ENCODE measurements at places on chromosomes 12 and 14. TPM values are rescaled to one million over a fixed set of nuclear protein-coding genes. Genes with fewer than 3 reads are reported as not detected.

GRCh38 chr12:43842259-43842658 lies 6.4 kb downstream of the TMEM117 start:
- DNase-seq, result no peak

- no peak for DNase-seq
Observed at GRCh38 chr12:22668441-22668840, 43.5 kb downstream of the ETNK1 start.

DNA sequence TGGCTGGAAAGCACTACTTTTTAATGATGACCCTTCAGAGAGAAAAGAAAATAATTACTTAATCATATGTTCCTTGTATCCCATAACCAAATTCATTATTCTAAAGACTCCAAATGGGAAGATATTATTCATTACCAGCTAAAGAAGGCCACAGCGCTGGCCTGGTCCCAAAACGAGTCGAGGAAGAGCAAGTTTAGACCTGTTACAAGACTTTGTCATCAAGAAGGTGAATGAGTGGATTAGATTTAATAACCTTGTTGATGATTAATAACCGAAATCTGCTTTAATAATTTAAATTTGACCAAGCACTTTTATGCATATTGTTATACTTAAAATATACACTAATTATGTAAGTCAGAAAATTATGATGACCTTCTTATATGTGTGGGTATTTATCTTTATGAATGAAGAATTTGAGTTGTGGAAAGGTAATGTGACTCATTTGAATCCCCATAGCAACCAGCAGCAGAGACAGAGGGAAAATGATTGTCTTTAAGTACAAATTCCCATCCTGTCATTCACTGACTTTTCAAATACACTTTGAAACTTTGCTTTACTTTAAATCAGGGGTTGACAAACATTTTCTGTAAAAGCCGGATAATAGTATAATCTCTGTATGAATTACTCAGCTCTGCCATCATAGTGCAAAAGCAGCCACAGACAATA lies 200.3 kb upstream of the NPAS3 start:
- no peak for DNase-seq

DNA sequence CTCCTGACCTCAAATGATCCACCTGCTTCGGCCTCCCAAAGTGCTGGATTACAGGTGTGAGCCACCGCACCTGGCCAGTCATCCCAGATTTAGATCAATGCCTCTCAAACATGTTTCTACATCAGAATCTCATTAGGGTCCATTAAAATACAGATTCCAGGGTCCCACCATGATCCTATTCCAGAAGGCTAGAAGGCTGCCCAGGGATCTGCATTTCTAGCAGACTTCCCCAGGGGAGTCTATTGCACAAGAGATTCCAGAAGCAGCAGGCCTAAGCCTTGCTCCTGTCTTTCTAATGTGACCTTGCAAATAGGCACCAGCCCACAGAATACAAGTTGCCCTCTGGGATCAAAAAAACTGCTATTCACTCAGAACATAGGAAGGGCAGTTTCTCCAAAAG lies 81.5 kb downstream of the SCARB1 start:
- no peak for DNase-seq

The SYCP3 gene
- not detected for total RNA-seq

The ARL6IP4 gene
- 130 TPM for total RNA-seq

DNA sequence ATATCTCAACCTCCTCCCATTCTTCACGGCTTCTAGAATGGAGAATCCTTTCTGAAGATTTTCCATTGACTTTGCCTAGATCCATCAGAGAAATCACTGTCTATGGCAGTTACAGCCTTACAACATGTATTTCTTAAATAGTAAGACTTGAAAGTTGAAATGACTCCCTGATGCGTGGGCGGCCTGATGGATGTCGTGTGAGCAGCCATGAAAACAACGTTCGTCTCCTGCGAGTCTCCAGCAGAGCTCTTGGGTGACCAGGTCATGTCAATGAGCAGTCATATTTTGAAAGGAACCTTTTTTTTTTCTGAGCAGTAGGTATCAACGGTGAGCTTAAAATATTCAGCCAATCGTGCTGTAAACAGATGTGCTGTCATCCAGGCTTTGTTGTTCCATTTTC lies 139.9 kb upstream of the C14orf180 start:
- no peak for DNase-seq

The SLC38A6 gene
- total RNA-seq, result 18.3 TPM

GRCh38 chr12:25692115-25693035 lies 139.3 kb upstream of the LMNTD1 start:
- DNase-seq, result no peak

GRCh38 chr14:97021001-97021400 lies 223.8 kb downstream of the VRK1 start:
- DNase-seq, result no peak

The C12orf60 gene
- total RNA-seq, result 0.99 TPM

DNA sequence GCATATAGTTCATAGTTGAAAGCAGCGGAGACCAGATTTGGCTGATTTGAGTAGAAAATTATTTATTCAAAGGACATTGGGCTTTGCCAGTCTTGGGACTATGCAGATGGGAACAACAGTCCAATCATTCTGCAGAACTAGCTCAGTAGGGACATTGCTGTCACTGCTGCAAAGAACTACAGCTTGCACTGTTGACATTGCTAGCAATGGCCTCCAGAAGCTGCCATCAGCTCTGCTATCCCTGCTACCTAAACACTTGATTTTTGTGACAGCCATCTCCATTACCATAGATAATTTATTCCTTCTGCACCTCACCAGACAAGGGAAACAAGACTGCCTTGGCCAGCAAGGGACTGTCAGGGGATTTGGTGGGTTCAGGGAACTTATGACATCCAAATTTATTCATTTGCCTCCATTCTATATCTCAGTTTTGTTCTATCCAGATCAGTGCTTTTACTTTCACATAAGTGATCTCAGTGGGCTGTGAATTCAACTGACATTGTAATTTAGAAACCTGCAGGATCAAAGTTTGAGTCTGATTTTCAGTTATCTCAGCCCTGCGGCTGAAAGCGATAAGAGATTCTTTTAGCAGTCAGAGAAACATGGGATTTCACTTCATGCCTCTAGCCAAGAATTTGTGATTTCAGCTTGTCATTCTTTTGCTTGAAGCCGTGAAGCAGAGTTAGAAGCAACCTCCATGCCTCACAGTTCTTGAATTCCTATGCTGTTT lies 136.7 kb upstream of the FBXO33 start:
- no peak for DNase-seq

- no peak for DNase-seq
Observed at GRCh38 chr14:77271113-77271710, at the start of gene NGB. NGB (minus strand) TSS chr14:77271206; CDS start chr14:77270937, 269 bp downstream.

DNA sequence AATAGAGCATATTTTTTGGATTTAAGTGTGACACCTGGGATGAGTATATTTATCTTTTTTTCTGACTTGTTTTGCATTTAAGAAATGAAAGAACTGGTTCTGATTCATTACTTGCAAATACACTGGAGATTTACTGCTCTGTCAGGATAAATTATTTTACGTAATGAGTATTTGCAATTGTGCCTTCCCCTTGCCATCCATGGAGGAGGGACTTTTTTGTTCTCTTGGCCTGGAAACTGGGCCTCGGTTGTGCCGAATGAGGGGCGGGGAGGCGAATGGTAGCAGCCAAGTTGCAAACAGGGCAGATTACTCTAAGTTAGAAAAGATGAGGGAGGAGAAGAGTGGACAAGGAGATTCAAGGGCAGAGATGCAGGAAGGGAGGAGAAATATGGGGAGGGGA lies 308.7 kb downstream of the ATP23 start:
- no peak for DNase-seq

DNA sequence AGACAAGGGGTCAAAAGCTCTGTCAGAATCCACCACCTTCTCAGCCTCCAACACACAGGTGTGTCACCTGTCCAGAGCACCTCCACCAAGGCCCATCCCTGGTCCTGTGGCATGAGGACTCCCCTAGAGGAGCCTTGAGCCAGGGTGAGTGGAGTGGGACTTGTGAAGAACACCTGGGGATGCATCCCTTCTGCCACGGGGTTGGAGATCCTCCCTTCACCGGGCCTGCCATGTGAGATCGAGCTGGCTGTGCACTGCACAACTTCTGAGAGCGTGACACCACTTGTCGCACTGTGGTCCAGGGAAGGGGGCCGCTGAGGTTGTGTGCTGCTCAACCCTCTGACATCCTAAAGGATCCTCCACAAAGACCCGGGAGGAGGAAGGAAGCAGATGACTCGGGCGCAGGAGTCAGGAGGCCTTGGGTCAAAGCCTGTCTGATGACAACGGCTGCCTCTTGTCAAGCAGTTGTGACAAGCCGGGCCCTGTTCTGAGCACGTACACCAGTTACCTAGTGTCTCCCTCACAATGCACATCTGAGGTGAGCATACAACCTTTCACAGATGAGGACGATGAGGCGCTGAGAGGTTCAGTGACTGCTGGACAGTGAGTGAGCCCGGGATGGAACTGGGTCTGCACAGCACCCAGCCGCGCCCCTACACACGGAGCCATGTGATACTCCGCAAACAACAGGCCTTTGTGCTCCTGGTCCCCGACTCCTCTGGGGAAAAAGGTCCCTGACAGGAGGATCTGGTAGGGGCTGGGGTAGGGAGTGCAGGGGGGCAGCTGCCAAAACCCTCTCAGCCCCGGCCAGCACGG lies 35.6 kb downstream of the CHGA start:
- no peak for DNase-seq

The MAP1LC3B2 gene
- total RNA-seq, result not detected

The FAM222A gene
- 0.73 TPM for total RNA-seq

DNA sequence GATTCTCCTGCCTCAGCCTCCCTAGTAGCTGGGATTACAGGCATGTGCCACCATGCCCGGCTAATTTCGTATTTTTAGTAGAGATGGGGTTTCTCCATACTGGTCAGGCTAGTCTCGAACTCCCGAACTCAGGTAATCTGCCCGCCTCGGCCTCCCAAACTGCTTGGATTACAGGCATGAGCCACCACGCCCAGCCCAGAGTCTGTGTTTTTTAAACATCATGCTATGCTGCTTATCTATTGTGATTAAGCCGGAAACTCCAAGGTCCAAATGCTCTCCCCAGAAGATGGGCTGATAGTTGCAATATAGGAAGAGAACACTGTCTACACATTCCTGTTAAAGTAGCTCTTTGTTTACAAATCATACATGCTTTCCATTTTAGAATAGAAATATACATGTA lies 30.5 kb upstream of the MAX start:
- no peak for DNase-seq

DNA sequence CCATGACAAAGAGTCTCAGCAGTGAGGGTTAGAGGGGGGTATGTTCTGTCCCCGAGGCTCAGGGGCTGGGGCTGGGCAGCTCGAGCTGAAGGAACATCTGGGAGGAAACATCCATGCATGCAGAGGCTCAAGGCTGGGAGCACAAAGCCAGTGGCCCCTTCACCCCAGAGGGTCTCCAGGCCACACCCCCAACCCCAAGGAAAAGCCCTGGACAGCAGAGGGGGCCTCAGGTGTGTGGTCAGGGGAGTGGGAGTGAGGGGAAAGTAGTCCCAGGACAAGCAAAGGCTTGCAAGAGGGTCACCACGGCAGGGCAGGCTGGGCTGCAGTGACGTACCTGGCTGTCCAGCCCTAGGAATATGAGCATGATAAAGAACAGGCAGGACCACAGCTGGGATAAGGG lies 17.5 kb downstream of the SLC6A12 start:
- no peak for DNase-seq

DNA sequence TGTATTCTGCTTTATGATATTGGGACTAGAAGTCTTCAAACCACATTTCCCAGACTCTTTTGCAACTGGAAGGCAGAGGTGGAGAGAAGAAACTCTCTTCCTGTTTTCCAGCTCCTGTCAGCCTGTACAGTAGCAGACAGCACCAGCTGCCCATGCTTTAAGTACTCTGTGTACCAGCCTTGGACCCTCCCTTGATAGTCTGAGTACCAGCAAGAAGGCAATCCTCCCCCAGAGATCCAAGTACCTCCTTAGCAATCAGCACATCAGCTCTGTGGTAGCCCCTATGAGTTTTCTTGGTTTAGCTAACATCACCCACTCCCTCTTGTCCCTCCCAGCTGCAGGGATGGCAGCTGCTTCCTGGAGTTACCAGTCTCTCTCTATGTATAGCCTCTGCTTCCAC lies 56.3 kb downstream of the STXBP6 start:
- DNase-seq, result no peak

GRCh38 chr14:67429510-67430205 lies 17.7 kb upstream of the PLEK2 start:
- DNase-seq, result no peak

- no peak for DNase-seq
Observed at GRCh38 chr14:63012171-63012570, 33.1 kb downstream of the KCNH5 start.

The DLK1 gene
- total RNA-seq, result 0.39 TPM

DNA sequence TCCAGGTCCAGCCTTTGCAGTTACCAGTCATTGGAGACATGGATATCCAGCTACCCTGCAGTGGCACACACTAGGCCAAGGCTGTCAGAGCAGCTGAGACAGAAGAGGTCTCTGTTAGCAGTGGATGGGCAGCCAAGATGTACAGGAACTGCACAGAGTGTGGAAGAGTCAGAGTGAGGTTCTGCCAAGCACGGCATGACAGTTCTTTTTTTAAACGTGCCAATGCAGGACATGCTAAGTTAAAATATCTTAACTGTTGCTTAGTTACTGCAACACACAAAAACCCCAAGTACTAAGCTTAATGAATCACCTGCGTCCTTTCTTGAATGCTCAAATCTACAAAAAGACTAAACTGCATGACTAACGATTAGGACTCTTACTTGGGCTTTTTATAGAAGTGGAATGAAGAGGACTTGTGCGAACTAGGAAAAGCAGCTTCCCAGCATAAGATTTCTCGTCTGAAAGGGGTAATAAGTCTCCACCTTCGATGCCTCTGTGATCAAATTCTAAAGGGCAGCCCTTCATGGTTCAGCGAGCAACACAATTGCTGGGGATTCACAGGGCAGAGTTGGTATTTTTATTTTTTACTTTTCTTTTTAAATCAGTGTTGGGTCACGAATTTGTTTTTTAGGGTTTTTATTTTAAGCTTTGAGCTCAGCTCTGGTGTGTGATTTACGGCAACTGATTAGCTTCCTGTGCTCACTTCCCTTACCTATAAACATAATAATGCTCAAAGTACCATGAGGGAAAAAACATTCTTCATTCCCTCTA lies 20.6 kb downstream of the MAPK1IP1L start:
- DNase-seq, result no peak

- DNase-seq, result no peak
Observed at GRCh38 chr12:43776498-43776897, 17.7 kb downstream of the IRAK4 start.

The NKX2-1 gene
- total RNA-seq, result not detected

DNA sequence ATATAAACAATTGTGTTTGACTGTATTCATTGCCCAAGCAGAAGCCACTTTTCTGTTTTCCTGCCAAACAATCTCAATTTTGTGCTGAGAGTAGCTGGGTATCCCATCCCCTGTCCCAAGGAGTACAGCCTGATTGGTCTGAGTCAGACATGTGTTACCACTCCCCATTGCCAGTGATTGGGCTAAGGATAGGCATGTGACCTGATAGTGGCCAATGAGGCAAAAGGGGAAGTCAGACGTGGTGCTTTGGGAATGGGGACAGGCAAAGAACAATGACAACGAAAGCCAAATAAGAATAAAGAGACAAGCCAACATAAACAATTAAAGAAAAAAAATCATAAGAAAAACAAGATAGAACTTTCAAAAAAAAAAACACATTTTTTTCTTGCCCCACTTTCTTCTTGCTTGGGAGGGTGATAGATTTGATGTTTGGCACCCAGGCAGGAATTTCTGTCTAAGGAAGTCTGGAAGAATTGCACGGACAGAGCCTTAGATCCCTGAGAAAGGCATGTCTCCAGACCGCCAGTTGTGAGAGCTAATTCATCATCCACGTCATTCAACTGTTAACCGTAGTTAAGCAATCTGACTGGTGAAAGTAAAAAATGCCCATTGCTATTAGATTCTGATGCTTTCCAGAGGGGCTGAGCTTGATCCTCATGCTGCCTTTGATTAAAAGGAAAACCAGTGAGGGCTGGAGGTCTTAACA lies 626.6 kb upstream of the TMEM132C start:
- DNase-seq, result no peak

- DNase-seq, result no peak
Observed at GRCh38 chr14:51400139-51400538, 160.1 kb downstream of the TMX1 start.

Measured in ureter (tissue), 1 donor.